Upper lobe of left lung (tissue), 6 donors: ENCODE measurements at places on chromosomes 7 and 10. TPM values are rescaled to one million over a fixed set of nuclear protein-coding genes. Genes with fewer than 3 reads are reported as not detected.

- DNase-seq: no peak
- H3K4me1 ChIP-seq: peaks cover 18% of the 10 kb centered on the region
- H3K27me3 ChIP-seq: no peaks in the 10 kb centered on the region
- no peak overlapping the region for H3K27ac ChIP-seq
- no peak overlapping the region for H3K4me3 ChIP-seq
- no peaks in the 10 kb centered on the region for H3K36me3 ChIP-seq
Measured at GRCh38 chr10:33303988-33304387, 30.5 kb downstream of the NRP1 start.

- H3K27me3 ChIP-seq: no peaks in the 10 kb centered on the region
- peaks cover 43% of the 10 kb centered on the region for H3K4me1 ChIP-seq
- peak within 1 kb of the TSS; percentile 99 for H3K27ac ChIP-seq
- peak within 1 kb of the TSS; percentile 83 for H3K4me3 ChIP-seq
- no peaks in the 10 kb centered on the region for H3K36me3 ChIP-seq
Measured at GRCh38 chr10:104337985-104338735, at the start of gene ITPRIP. ITPRIP (minus strand) TSS chr10:104338465; CDS start chr10:104316051, 22,414 bp downstream.

- no peaks in the 10 kb centered on the region for H3K27me3 ChIP-seq
- peaks cover 36% of the 10 kb centered on the region for H3K4me1 ChIP-seq
- no peak for DNase-seq
- H3K4me3 ChIP-seq: peak overlapping the region; percentile 94
- H3K27ac ChIP-seq: no peak overlapping the region
Measured at GRCh38 chr10:131980321-131980720, 1.4 kb downstream of the BNIP3 start.

GRCh38 chr10:96746503-96746902, 26.2 kb upstream of the PIK3AP1 start:
- DNase-seq: no peak
- no peaks in the 10 kb centered on the region for H3K36me3 ChIP-seq
- H3K4me1 ChIP-seq: no peaks in the 10 kb centered on the region
- no peak overlapping the region for H3K4me3 ChIP-seq
- no peak overlapping the region for H3K27ac ChIP-seq
- H3K27me3 ChIP-seq: no peaks in the 10 kb centered on the region

Gene HEPACAM2
- total RNA-seq: 0.30 TPM
